MG63 (cell line): ENCODE measurements at places on chromosomes 1 and 21.

- DNase-seq = peak; percentile 21
These were observed 162.2 kb downstream of the DPYD start for GRCh38 chr1:97758541-97759057.

DNA sequence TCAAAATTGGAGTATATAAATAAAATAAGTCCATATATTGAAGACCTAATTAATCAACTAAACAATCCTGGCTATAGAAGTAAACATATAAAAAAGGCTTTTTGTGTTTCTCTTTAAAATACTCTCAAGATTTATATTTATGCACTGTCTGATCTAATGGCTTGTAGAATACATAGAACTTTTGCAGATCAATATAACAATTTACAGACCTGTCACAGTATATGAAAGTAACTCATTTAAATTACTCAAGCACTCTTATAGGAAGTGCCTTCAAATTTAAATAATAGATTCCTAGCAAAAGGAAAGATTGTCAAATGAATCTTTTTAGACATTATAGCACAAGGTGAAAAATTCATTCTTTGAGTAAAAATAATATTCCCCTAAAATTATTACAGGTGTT lies 615.8 kb upstream of the RGS18 start:
- no peak for DNase-seq

DNA sequence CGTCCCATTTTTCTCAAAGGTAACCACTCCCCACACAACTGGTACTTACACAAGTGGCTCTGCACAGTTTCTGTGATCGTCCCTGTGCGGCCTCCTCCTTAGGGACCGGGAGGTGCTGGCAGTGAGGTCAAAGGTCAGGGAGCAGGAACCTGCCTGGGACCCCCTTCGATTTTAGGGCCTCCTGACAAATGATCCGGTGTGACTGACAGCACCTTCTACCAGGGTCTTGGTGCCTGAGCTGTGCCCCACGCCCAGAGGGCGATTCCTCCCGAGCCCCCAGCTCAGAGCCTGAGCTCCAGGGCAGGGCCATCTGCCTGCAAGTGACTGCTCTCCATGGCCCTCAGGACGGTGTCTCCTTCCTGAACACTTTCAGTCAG lies 11.8 kb upstream of the TMEM240 start:
- DNase-seq = no peak

DNA sequence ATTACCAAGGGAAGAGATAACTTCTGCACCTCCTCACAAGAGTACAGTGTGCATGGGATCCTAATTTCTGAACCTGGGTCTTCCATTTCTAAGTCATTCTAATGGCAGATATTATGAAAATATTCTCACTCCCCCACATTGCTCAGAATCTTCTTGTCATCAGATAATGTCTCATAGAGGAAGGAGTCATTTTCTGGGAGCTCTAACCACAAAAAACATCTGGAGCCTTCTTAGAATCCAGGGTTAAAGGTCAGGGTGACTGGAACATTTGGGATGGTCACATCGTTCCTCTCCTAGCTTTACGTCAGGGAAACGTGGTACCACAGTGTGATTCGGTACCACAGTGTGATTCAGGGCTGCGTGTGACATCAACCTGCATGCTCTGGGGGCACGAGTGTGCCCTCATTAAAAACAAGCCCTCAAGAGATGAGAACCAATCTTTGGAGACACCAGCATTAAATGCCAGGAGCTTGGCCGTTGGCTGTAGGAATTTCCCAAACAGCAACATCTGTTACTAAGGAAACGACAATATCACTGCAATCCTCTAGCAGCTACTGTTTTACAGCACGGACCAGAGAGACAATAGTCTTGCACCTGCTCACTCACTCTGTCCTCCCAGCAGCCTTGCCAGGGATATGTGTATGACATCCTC lies 179.1 kb downstream of the PSMG1 start:
- DNase-seq = no peak

DNA sequence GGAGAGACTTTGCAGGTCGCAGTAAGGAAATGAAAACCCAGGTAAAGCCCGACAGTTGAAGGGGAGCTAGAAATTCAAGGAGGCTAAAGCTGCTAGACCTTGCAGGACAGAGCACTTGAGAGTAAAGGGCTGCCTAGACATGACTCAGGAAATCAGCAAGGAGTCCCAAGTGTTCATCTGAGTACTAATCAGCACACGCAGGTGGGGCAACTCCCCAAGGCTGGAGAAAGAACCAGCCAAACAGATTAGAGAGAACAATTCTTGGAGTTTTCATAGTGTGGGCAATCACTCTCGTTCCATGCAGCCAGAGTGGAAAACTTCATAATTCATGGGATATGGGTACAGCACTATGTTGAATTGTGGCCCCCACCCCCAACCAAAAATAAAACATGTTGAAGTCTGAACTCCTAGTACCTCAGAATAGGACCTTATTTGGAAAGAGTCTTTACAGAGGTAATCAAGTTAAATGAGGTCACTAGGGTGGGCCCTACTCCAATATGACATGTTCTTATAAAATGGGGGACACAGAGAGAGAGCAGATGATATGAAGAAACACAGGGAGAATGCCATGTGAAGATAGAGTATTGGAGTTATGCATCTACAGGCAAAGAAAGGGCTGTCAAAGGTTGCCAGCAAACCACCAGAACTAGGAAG lies 28.0 kb downstream of the SYDE2 start:
- no peak for DNase-seq

- DNase-seq = no peak
These were observed 54.7 kb downstream of the PTP4A2 start for GRCh38 chr1:31883357-31883942.

DNA sequence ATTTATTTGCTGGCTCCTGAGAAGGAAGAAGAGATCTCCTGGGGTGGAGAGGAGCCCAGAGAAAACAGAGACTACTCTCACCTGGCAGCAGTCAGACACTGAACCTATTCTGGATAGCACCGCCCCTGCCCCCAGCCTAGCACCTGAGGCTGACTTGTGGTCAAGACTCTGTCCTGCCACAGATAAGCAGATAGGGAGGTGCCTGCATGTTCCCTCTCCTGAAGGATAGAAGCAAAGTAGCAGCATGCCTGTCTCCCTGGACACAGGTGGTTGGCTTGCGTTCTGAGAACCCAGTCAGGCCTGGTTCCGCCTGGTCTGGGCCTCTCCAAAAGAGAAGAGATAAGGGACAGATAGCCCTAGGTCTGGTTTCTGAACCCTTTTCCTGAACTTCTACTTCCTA lies 1.3 kb upstream of the EFNA3 start:
- DNase-seq = no peak

GRCh38 chr1:43850591-43851233 lies 82.9 kb upstream of the ARTN start:
- no peak for DNase-seq

DNA sequence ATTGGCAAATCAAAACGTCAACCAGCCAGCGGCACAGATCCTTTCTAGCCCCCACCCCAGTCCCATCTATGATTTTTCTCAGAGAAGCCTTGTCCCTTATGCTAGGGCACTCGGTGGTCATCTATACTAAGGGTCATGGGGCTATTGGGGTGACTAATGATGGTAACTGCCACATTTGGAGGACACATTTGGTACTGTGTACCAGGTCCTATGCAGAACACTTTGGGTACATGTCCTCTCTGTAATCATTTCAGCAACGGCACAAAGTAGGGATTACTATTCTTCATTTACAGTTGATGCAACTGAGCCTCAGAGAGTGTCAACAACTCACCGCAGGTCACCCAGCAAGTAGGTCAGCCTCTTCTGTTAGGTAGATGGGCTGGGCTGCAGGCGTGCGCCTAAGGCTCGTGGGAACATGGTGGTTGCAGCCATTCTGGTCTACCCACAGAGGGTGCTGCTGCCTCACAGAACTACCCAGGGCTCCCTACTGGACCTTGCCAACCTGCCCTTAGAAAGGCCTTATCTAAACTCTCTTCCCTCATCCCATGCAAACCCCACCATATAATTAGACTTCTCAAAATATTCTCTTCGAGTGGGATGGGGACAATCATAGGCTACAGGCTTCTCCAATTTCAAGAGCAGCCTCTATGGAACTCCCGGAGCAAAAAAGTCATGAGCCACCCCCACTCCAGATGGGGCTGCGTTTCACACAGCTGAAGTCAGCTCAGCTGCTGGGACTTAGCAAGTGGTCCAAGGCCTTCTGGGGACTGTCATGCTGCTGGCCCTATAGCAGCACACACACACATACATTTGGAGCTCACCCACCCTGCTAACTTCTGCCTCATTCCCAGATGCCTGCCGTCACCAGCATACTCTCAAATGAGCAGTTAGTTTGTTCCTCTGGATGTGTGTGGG lies 5.8 kb upstream of the SDHB start:
- peak; percentile 59 for DNase-seq

GRCh38 chr1:203754455-203754864 lies 10.5 kb upstream of the LAX1 start:
- DNase-seq = no peak

GRCh38 chr21:44304011-44304616 lies 4.3 kb downstream of the PFKL start:
- DNase-seq = no peak

DNA sequence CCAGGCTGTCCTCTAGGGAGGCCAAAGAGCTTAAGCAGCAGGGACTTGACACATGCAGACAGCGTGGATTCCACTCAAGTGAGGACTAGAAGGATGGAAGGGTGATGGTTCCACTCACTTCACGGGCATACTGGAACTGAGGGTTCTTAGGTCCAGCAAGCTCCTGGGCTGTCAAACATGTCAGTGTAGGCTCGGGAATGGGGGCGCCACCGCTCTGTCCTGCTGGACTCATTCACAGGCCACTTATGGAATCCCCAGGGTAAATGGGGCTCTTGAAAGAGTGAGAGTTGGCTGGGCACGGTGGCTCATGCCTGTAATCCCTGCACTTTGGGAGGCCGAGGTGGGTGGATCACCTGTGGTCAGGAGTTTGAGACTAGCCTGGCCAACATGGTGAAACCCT lies 27.7 kb upstream of the CSF3R start:
- no peak for DNase-seq

- DNase-seq = no peak
These were observed 108.7 kb upstream of the DUSP10 start for GRCh38 chr1:221850470-221851187.
